ENCODE measurements at places on chromosomes 1 and 21.

- DNase-seq: no peak
Observed at GRCh38 chr1:167121375-167122120, 27.7 kb downstream of the STYXL2 start.

GRCh38 chr1:3898994-3899753, 898 bp downstream of the C1orf174 start:
- DNase-seq: no peak

DNA sequence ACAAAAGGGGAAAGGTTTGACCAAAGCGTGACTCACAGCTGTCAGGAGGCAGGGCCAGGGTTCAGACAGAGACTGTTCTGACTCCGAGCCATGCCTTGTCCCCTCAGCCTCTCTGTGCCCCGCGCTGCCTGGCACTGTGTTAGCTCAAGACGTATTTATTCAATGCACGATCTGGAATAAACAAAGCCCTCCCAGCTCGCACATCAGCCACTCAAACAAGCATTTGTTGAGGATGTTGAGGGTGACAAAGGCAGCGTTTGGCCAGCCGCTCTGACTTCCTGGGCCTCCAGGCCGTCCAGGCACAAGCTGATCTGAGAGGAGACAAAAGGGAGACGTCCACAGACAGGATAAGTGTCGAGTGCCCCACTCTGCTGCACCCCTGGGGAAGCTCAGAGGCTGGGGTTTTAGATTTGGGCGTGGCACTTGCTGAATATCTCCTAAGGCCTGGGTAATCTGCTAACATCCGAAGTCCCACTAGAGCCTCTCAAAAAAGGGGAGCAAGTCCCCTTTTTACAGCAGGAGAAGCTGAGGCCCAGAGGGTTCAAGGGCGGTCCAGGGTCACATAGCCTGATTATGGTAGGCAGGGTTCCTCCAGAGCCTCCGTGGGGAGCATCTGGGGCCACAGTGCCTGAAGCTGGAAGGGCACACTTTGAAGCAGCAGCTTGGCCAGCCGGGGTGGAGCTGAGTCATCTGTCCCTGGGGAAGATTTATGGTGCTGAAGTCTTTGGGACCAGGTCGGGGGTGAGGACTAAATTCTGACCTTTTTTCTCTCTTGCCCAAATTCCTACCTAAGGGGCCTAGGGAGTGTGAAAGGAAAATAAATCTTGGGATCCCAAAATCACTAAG, 95.9 kb downstream of the SPSB1 start:
- DNase-seq: no peak

- no peak for DNase-seq
Observed at GRCh38 chr1:222919478-222919865, 104.6 kb downstream of the DISP1 start.

- no peak for DNase-seq
Observed at GRCh38 chr1:219660666-219661463, 48.0 kb upstream of the ZC3H11B start.

DNA sequence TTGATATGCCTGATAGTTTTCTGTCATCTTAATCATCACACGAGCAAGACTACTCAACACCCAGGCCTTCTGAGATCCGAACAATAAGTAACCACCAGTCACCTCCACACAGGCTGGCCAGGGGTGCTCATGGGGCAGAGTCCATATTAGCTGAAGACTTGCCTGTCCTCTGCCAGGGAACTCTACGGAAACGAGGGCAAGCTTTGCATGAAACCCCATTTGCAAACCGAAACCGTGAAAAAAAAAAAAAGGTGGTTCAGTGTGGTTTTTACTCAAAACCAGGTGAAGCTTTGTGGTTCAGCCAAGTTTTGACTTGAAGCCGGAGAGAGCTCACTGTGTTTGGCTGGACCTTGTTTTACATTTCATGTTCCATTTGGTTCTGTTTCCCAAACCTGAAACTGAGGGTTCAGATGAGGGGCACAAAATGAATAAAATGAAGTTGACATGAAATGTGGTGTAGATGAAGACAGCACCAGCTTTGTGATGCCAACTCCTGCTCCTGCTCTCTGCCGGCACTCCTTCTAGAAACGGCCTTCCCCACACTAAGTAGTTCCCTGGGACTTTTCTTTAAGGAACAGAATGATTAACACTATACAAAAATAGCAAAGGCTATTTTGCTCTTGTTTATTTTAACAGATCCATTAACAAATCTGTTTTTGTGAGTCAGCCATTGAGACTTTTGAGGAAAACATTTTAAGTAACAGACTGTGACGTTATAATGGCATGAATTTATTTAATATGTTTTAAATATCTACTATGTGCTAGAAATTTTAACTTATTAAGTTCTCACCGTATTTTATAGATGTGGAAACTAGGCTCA, 74.7 kb downstream of the RUNX1 start:
- DNase-seq: no peak

GRCh38 chr1:65471213-65471833, 50.9 kb downstream of the LEPR start:
- no peak for DNase-seq

GRCh38 chr1:207316622-207317391, 4.7 kb upstream of the CD55 start:
- DNase-seq: no peak

GRCh38 chr1:242455052-242455361, 69.5 kb downstream of the PLD5 start:
- DNase-seq: no peak

DNA sequence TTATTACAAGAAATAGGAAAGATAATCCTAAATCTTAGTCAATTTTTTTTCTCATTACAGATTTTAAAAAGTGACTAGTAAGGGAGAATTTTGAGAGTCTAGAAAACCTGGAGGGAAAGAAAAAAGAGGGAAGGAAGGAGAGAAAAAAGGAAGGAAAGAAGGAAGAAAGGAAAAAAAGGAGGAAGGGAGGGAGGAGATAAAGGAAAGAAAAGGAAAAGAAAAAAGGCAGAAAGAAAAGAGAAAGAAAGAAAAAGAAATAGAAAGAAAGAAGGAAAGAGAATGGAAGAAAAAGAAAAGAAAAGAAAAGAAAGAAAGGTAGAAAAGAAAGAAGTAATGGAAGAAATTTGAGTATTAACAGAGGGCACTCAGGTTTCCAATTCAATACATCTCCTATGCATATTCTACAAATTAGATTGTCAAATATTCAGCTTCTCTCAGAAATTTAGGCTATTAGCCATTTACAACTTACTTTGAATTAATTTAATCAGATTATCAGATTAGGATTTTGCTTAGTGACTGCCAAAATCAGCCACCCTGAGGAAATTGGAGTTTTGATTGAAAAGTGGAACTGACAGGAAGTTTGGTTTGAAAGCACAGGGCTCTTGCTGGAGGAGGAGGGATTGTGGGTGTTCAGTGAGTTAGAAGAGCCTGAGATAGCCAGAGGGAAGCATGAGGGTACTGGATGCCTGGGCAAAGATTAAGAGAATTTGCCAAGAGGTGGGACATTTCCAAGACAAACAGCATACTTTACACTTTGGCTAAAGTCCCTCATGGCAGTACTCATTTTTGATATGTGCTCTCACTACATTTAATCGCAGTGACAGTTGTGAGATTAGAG, 677.8 kb downstream of the USP25 start:
- no peak for DNase-seq

DNA sequence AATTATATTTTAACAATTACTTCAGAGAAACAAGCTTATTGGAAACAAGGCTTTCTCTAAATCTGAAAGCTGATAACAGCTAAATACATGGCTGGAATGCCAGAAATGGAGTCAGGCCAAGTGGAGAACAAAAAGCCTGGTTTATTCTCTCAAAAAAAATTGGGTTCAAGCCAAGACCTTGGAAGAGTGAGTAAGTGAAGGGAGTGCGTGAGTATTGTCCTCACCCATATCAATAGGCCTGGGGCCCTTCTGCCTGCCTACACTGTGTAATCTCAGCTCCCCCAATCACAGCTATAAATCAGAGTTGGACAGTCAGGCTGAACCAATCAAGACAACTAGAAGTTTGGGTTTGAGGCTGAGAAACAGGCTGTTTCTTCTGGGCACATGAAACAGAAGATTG, 7.4 kb downstream of the KYAT3 start:
- no peak for DNase-seq

GRCh38 chr21:42234464-42235241, 15.7 kb downstream of the ABCG1 start:
- DNase-seq: no peak

- no peak for DNase-seq
Observed at GRCh38 chr1:178928041-178928440, 57.2 kb upstream of the ANGPTL1 start.

- no peak for DNase-seq
Observed at GRCh38 chr21:15007716-15008296, 57.0 kb downstream of the NRIP1 start.

GRCh38 chr1:233245191-233245765, 50.2 kb downstream of the PCNX2 start:
- no peak for DNase-seq

- no peak for DNase-seq
Observed at GRCh38 chr1:219459351-219460080, 153.4 kb downstream of the ZC3H11B start.

- no peak for DNase-seq
Observed at GRCh38 chr1:31531177-31531999, 44.9 kb upstream of the TINAGL1 start.

DNA sequence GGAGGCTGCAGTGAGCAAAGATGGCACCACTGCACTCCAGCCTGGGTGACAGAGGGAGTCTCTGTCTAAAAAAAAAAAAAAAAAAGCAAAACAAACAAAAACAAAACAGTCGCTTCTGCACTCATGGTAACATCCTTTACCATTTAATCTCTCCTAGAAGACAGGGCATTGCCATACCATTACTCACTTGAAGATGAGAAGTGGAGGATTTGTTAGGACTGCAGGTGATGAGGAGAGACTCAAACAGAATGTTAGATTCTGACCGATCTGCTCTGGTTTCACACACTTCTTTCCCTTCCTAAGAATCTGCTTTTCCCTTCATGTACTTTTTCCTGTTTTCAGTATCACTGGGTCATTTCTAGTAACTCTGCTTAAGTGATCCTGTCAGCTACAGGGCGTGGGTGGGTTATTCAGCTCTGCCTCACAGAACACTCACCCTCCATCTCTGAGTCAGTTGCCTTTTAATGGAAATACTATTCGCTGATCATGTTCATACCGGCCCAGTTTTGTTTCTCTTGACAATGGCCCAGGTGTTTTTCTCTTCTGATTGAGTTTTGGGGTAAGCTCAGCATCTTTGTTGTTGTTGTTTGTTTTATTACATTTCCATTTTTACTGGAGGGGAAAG, 148.0 kb upstream of the ERG start:
- DNase-seq: no peak

- no peak for DNase-seq
Observed at GRCh38 chr1:195766709-195767108, 841.5 kb downstream of the KCNT2 start.

GRCh38 chr1:33047839-33048305, 11.2 kb upstream of the AK2 start:
- no peak for DNase-seq

DNA sequence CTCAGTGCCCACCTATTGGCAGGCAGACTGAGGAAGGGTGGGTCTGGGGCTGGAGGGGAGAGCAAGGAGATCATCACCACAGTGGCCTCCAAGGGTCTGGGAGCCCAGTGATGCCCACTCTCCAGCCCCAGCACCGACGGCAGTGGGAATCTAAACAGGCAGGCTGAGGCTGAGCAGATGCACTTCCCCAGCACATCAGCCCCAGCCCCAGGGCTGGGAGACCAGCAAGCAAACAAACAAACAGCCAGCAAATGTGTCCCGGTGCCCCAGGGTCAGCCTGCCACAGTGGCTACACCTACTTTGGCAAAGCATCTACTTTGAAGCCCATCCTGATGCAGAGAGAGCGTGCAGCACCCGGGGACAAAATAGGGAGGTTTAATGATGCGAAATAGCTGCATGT, 216.3 kb upstream of the ZC3H12A start:
- DNase-seq: no peak

DNA sequence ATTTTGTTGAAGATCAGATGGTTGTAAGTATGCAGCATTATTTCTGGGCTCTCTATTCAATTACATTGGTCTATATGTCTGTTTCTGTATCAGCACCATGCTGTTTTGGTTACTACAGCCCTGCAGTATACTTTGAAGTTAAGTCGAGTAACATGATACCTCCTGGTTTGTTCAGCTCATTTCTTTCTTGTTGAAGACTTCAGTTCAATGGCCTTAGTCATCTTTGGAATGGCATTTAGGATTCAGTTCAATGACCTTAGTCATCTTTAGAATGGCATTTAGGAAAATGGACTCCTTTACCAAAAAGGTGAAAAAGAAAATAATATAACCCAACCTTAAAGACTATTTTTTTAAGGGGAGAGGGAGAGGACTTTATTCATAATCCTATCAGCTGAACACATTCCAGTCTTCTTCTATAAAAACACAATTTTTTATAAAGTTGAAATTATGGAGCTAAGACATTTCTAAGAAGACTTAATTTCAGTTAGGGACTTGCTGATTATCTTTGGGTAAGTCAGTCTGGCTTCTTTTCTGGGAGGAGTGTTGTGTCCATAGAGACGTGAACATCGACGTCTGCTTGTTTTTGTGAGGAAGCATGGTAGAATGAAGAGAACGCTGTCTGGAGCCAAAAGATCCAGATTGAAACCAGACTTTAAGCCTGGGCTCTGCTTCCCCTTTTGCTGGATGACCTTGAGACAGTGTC, 48.3 kb downstream of the DDR2 start:
- DNase-seq: no peak

- DNase-seq: no peak
Observed at GRCh38 chr1:81877940-81878339, 77.2 kb downstream of the ADGRL2 start.

GRCh38 chr1:53344921-53345838, 17.3 kb upstream of the LRP8 start:
- no peak for DNase-seq
